ENCODE measurements at places on chromosomes 7 and 10.

- no peak for DNase-seq
Observed at GRCh38 chr7:94274828-94275227, 119.9 kb upstream of the COL1A2 start.

GRCh38 chr10:78757344-78757925 lies 311.3 kb upstream of the ZMIZ1 start:
- DNase-seq, result no peak

DNA sequence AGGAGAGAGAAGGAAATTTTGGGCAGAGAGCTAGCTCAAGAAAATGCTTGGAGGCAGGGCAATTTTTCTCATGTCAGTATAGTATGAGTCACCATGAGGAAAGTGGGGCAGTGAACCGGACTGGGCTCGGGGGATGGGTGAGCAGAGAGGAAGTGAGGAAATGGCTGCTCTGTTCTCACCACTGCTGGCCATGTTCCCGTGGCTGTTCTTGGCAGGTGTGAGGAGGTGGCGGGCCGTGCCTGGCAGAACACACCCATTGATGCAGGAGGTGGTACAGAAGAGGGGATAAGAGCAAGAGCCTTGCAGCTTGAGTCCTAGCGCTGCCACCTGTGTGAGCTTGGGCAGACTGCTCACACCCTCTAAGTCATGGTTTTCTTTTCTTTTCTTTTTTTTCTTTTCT lies 304.4 kb upstream of the LYZL1 start:
- DNase-seq, result no peak

DNA sequence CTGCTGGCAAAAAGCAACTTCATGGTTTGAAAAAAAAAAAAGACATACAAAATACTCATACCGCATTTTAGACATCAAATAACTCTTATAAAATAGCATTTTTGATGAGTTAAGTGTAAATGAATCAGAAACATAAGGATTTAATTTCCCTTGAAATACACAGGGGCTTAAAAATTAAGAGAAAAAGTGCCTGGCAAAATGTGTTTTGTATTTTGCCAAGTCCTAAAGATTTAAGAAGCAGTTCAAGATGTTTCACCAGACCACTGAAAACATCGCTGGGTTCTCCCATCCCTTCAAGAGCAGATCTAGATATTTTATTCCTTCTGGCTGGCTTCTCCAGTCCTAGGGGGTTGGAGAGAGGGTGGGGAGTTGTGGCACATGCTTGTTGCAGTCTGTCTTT lies 396.4 kb downstream of the INHBA start:
- DNase-seq, result no peak
